ENCODE measurements at places on chromosomes 12 and 14. TPM values are rescaled to one million over a fixed set of nuclear protein-coding genes. Genes with fewer than 3 reads are reported as not detected.

The KRT7 gene
- polyA plus RNA-seq = not detected

The CCDC38 gene
- polyA plus RNA-seq = not detected

The PZP gene
- not detected for polyA plus RNA-seq

The NUDT4 gene
- polyA plus RNA-seq = 99.0 TPM

The GPR135 gene
- polyA plus RNA-seq = 0.36 TPM

The SMARCD1 gene
- 27.9 TPM for polyA plus RNA-seq

The CCDC198 gene
- not detected for polyA plus RNA-seq

The VRTN gene
- polyA plus RNA-seq = not detected

The FAM90A1 gene
- polyA plus RNA-seq = not detected

The TBX5 gene
- polyA plus RNA-seq = not detected

The FOXN4 gene
- polyA plus RNA-seq = not detected

The PTPN11 gene
- 69.9 TPM for polyA plus RNA-seq

The PTHLH gene
- not detected for polyA plus RNA-seq

The TEX52 gene
- not detected for polyA plus RNA-seq

The IGFBP6 gene
- 1.0 TPM for polyA plus RNA-seq

The OR6C2 gene
- not detected for polyA plus RNA-seq

All from IgD-negative memory B cell (primary cell).